ENCODE measurements at places on chromosomes 16 and 17.

DNA sequence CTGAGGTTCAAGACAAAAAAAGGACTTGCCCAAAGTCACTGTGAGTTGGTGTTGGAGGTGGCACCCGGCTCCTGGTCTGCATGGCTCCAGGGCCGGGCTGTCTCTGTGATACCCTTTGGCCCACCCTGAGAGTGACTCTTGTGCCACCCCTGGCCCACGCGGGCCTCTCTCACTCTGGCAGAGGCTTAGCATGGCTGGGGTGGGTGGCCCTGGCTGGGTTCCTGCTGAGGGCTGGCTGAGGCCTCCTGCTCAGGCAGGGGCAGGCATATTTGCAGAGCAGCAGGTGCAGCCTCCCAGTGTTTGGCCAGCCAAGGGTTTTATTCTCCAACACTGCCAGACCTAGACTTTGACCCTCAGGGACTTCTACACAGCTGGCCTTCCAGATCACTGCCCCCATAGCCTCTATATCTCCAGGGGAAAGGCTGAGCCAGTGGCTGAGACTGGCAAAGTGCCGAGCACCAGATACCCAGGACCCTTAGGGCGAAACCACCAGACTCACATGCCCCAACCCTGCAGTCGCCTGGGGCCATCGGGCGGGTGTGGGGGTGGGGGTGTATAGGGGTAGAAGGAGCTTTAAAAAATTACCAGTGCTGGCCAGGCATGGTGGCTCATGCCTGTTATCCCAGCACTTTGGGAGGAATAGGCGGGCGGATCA lies 21.5 kb upstream of the ADGRG1 start:
- DNase-seq, result no peak

DNA sequence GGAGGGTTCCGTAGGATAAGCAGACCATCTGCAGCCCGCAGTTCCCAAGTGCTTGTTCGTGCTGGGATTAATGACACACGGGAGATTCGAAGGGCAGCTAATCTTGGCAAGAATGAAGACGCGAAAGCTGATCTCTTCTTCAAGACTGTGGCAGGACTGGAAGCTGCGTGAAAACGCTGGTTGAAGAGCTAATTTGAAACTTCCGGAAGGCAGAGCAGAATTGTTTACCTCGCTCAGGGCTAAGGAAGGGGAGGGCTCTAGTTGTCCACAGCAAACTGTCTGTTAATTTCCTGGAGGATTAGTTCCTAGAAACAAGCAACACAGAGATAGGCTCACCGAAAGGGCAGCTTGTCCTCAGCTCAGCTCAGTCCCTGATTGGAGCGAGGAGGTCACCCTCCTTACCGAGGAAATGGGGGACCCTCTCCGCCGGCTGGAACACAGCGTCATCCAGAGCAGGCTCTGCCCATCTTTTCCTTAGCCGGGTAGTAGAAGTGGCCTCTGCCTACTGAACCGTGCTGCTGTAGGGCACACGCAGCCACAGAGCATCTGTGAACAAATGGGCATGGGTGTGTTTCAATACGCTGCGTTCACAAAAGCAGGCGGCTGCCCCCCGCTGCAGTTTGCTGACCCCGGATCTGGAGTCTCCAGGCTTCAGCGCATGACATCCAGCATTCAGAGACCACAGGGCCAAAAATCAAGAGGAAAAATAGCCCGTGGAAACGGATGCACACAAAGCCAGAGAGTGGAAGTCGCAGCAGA lies 16.7 kb upstream of the BAIAP2 start:
- DNase-seq, result peak; percentile 75

GRCh38 chr16:77169650-77170236 lies 21.2 kb upstream of the MON1B start:
- DNase-seq, result no peak

DNA sequence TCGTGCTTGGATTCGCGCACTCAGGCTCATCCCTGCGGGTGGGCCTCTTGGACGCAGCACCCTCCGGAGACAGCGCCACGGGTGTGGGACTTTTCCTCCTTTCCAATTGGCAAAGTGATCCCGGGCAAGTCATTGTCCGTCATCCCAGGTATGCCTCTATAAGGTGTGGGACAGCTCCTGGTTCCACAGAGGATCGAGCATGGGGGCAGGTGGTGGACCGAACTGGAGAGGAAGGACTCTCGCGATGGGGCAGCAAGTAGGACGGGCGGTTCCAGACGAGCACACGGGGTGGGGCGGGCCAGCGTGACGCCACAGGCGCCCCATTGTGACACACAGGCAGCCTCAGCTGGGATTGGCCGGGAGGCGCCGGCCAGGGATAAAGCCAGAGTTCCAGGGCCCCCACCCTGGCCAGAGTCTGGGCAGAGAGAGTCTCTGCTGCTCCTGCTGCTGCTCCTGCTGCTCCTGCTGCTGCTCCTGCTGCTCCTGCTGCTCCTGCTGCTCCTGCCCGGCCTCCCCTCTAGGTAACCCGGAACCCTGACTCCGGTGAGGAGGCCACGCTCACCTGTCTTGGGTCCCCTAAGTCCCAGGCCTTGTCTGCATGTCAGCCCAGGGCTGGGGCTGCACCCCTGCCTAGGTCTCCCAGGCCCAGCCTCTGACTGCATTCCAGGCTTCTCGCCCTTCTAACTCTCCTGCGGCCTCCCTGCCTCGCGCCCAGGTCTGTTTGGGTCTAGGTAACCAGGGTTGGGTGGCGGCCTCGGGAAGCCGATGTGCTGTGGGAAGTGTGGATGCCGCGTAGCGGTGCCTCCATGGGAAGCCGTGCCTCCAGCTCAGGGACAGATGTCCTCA lies 38.5 kb upstream of the SLC47A1 start:
- DNase-seq, result no peak

DNA sequence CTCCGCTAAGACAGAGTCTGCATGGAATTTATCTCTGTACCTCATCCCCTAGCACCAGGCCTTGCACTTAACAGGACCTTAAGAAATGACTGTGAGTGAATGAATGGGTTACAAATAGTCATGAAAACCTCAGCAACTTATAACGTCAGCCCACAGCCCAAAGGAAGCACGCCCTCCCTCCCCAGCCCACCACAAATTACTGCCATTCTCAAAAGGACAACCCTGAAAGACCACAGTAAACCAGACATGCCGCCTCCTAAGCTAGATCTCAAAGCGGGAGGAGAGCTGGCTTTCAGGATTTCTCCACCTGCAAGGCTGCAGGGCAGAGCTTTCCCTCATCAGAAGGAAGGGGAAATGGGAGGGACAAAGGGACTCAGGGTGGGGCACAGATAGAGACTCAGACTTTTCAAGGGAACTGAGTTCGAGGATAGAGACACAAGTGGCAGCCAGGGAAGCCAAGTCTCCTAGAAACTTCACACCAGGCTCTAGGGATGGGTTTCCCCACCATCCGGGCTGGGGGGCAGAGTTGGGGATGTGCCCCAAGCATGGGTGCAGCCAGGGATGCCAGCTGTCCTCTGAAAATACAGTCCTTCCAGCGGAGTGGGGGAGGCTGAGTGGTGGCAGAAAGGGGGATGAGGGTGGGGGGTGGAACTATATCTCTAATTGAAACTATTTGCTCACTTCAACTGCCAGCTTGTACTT lies 56.7 kb downstream of the PLXDC1 start:
- no peak for DNase-seq

GRCh38 chr16:53064081-53064578 lies 9.3 kb downstream of the CHD9 start:
- DNase-seq, result no peak

GRCh38 chr16:71626858-71627213 lies 852 bp downstream of the MARVELD3 start:
- DNase-seq, result no peak

DNA sequence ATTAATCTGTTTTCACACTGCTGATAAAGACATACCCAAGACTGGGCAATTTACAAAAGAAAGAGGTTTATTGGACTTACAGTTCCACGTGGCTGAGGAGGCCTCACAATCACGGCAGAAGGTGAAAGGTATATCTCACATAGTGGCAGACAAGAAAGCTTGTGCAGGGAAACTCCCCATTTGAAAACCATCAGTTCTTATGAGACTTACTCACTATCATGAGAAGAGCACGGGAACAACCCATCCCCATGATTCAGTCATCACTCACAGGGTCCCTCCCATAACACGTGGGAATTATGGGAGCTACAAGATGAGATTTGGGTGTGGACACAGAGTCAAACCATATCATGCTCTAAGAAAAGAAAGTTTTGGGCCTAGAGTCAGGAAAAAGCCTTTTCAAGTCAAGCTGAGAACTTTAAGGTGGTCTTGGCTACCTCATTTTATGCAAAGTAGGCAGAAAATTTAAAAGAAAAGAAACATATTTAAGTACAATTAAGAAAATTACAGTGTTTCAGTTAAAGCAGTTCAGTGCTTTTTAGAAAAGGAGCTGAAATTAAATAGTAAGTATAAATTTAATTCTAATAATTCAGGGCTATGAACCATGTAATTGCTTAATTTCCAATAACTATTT lies 24.9 kb upstream of the CRYM start:
- no peak for DNase-seq

DNA sequence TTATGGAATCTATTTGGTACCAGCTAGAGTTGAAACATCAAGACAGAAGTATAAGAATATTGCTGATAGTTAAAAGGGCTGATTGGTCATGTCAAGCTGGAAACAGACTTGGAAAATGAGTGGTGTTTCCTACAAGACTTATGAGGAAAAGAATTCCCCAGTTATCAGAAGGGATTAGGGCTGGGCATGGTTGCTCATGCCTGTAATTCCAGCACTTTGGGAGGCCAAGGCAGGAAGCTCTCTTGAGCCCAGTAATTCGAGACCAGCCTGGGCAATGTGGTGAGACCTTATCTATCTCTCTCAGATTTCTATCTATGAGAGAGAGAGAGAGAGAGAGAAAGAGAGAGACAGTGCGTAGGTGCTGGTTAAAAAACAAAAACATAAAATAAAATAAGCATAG lies 139.5 kb upstream of the PMFBP1 start:
- no peak for DNase-seq

DNA sequence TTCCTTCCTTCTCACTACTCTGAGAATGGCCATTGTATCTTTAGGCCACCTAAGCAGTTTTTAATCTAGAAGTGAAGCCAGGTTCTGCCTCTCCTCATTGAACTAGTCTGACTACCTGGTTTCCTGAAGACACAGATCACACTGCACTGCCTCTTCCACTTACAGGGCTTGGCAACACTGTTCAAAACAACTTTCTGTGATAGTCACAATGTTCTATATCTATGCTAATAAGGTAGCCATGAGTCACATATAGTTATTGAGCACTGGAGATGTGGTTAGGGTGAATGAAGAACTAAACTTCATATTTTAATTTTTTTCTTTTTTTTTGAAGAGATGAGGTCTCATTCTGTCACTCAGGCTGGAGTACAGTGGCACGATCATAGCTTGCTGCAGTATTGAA lies 26.9 kb downstream of the RND2 start:
- DNase-seq, result no peak

- DNase-seq, result no peak
Observed at GRCh38 chr16:84843149-84844048, 23.6 kb downstream of the CRISPLD2 start.
